SK-MEL-5 (cell line): ENCODE measurements at places on chromosomes 2 and 18.

DNA sequence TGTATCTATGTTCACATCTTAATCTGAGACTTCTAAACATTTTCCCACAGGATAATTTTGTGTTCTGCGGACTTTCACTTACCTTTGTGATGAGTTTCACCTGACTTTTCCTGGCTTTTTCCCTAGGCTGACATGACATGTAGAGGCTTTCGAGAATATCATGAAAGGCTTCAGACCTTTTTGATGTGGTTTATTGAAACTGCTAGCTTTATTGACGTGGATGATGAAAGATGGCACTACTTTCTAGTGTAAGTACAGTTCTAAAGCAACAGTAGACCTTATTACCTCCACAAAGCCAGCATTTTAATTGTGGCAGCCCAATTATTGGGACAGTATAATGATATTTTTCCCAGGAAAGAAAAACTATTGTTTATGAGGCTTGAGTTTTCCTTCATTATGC is 34.1 kb upstream of the METAP1D start:
- no peak for DNase-seq

DNA sequence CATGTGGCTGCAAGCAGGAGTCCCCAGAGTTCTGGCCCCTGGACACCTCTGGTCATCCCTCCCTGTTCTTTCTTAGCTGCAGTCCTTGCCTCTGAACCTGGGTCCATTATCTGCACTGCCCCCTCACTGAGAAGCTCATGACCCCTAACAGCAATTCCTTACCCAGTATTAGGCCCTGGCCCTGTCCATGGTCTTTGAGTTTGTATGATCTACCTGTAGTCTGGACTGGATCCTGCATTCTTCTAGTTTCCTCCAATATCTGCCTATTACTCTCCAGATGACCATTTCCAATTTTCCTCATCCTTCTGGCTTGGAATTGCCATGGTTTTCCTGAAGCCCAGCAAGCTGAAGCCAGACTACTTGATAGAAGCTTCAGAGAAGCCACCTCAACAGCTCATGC is 302.4 kb upstream of the HS6ST1 start:
- no peak for DNase-seq

- no peak for DNase-seq
Observed at GRCh38 chr2:167383610-167384194, 495.4 kb downstream of the XIRP2 start.

DNA sequence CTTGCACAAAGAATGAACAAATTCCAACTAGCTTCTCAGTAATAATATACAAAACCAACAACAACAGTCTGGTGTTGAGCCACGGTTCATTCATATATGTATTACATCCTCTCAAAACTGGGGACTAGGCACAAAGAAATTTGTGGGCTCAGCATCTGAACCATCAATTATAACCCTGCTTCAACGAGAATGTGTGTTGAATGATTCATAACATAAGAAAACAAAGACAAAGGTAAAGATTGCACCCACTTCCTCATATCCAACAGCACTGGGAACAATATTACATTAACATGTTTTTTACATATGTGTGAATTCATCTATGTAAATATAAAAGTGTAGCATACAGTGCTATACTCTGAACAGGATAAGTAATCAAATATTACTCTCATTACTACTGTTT is 144.8 kb downstream of the CDH2 start:
- no peak for DNase-seq

- DNase-seq: peak; percentile 54
Observed at GRCh38 chr2:174688079-174688478, 76.2 kb downstream of the CHRNA1 start.

GRCh38 chr2:24175631-24176187 is 856 bp downstream of the FAM228A start:
- no peak for DNase-seq

GRCh38 chr2:41500895-41501294 is 546.9 kb upstream of the PKDCC start:
- no peak for DNase-seq
